Heart left ventricle (tissue), 16 donors: ENCODE measurements at places on chromosomes 12 and 14.

GRCh38 chr12:45852508-45852907, 123.0 kb downstream of the ARID2 start:
- DNase-seq = no peak

GRCh38 chr12:100044266-100044665, 59.5 kb upstream of the ANKS1B start:
- DNase-seq = no peak

GRCh38 chr14:65222440-65222858, 120.1 kb upstream of the MAX start:
- DNase-seq = peak; percentile 72

GRCh38 chr14:54188064-54188666, 208.6 kb upstream of the CDKN3 start:
- DNase-seq = no peak

GRCh38 chr12:80763874-80764273, 47.2 kb downstream of the MYF5 start:
- DNase-seq = no peak

DNA sequence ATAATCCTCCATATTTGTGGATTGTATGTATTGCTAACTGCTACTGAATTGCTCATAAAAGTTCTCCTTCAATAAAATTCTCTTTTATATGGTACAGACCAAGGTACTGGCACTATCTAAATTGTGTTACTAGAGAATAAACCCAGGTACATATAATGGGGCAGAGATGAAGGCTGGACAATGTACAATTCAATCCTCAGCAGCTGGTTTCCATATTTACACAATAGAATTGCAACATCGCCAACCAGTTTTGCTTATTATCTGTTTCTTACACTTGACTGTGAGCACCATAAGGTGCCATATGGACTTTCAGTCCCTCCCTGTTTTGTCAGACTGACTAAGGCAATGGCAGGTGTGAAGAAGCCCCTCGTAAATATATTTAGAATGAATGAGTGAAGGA, 18.1 kb downstream of the KITLG start:
- no peak for DNase-seq

GRCh38 chr14:75294649-75295033, 16.0 kb downstream of the FOS start:
- DNase-seq = no peak

- DNase-seq = no peak
Observed at GRCh38 chr12:48979602-48980388, 1.7 kb downstream of the WNT1 start.

DNA sequence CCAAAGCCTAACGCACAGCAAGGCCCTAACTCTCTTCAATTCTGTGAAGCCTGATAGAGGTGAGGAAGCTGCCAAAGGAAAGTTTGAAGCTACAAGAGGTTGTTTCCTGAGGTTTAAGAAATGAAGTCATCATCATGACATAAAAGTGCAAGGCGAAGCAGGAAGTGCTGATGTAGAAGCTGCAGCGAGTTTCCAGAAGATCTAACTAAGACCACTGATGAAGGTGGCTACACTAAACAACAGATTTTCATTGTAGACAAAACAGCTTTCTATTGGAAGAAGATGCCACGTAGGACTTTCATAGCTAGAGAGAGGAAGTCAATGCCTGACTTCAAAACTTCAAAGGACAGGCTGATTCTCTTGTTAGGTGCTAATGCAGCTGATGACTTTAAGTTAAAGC, 385.6 kb upstream of the OR4E1 start:
- no peak for DNase-seq

DNA sequence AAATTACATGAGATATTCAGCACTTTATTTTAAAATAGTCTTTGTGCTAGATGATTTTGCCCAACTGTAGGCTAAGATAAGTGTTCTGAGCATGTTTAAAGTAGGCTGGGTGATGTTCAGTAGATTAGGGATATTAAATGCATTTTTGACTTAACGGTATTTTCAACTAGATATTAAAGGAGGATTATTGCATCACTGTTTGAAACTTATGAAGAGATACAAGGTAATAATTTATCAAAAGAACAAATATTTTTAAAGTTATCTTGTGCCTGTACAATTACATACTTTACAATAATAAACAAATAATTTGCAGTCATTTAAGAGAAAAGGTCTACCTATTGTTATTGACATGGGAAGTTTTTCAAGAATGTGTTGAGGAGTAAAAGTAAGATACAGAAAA, 368.6 kb upstream of the DCN start:
- no peak for DNase-seq

DNA sequence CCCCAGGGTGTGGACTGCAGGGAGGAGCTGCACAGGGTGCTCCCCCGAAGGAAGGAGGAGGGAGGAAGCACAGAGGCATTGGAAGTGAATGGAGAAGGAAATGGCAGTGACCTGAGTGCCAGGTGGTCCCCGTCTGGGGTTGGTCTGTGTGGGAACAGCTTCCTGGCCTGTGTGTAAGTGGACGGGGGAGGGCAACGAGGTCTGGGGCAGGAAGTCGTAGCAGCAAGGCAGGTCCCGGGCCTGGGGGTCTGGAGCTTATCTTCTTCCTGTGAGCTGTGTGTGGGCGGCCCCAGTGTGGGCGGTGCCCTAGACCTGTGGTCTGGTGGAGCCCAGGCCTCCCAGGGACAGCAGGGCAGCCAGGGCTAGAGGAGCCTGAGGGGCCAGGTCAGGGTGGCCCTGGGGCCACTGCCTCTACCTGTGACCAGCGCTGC, 382.1 kb downstream of the TMEM121 start:
- no peak for DNase-seq

GRCh38 chr14:73225496-73225895, 11.8 kb upstream of the PAPLN start:
- no peak for DNase-seq

- DNase-seq = no peak
Observed at GRCh38 chr12:92464911-92465310, 237.9 kb upstream of the PLEKHG7 start.

DNA sequence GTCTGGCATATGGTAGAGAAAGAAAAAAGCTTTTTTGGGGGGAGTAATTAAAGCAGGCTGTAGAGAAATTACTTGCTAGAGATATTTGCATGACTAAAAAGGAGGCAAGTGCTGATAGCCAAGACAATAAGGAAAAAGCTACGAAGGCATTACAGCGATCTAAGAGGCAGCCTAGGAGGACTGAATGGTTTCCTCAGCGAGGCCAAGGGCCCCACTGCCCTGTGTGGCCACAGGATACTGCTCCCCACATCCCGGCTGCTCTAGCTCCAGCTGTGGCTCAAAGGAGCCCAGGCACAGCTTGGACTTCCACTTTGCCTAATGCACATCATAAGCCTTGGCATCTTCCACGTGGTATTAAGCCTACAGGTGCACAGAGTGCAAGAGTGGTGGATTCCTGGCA, 53.6 kb downstream of the LRRIQ1 start:
- no peak for DNase-seq

DNA sequence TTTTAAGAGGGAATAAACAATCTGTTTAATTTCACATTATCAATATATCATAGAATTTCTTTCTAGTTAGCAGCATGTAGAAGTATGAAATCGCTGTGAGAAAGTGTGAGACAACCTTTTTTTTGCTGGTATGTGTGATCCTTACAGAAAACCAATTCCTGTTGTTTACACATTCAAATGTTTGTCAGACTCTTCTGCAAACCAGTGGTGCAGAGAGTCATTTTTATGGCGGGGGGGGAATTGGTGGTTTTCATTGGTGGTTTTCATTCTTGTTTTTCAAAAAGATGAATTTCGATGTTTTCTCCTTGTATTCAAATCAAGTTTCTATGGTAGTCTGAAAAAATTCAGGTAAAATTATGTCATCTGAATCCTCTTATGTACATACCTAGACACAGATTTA, 57.8 kb downstream of the SLC25A21 start:
- no peak for DNase-seq

- DNase-seq = no peak
Observed at GRCh38 chr12:124715121-124715990, 147.9 kb upstream of the NCOR2 start.
